Central memory CD8-positive, alpha-beta T cell (primary cell): ENCODE measurements at places on chromosomes 5 and 9.
A peak's percentile ranks its signal among the peaks of the same experiment; 100 is the strongest.

- DNase-seq, result no peak
These were observed 116.2 kb downstream of the MAN2A1 start for GRCh38 chr5:109805883-109806282.

- DNase-seq, result no peak
These were observed 31.7 kb downstream of the HSD17B3 start for GRCh38 chr9:96270236-96270744.

DNA sequence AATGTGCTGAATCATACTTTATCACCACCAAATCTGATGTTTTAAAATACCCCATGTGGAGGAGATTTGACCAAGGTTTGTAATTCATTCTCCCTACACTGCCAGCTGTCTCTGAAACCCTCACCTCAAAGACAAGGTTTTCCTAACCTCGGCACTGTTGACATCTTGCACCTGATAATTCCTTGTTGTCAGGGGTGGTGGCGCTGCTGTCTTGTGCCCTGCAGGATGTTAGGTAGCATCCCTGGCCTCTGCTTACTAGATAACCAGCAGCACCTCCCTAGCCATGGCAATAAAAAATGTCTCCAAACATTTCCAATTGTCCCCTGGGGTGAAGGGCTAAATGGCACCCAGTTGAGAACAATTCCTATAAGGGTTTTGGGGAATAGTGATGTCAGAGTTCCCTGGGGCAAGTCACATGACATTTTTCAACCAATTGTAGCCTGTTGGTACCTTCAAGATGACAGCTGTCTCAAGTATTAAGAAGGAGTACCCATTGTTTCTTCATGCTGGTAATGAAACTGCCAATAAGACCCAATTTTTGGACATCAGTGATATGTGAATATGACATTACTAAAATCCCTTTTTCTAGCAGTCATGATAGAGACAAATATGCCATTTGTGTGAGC lies 160.6 kb upstream of the PLCXD3 start:
- no peak for DNase-seq

GRCh38 chr5:32405507-32405906 lies 39.0 kb downstream of the ZFR start:
- no peak for DNase-seq

GRCh38 chr5:181207214-181207959 lies 2.4 kb upstream of the TRIM7 start:
- DNase-seq, result peak; percentile 54

- DNase-seq, result no peak
These were observed 995.4 kb upstream of the WWC1 start for GRCh38 chr5:167296066-167296465.

- no peak for DNase-seq
These were observed 17.4 kb downstream of the GFPT2 start for GRCh38 chr5:180335614-180336233.

- no peak for DNase-seq
These were observed 10.3 kb upstream of the ABL1 start for GRCh38 chr9:130824643-130825350.
